ENCODE measurements at places on chromosomes 5 and 9. TPM values are rescaled to one million over a fixed set of nuclear protein-coding genes. Genes with fewer than 3 reads are reported as not detected.

DNA sequence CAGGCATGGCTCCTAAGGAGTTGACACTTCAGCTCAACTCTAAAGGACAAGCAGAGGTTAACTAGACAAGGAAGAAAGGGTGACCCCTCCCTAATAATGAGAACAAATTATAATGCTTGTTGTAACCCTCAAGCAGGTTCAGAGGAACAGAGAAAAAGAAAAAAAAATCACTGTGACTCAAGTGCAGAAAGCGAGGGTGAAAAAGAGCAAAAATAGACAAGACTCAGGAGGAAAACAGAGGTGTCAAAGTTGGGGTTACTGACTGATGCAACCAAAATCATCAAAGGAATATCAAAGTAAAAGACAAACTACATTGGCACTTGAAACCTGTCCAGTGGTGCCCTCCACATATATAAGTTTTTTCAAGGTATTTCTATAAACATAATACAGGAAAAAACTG is 28.4 kb downstream of the FBXW11 start:
- no peak for DNase-seq

DNA sequence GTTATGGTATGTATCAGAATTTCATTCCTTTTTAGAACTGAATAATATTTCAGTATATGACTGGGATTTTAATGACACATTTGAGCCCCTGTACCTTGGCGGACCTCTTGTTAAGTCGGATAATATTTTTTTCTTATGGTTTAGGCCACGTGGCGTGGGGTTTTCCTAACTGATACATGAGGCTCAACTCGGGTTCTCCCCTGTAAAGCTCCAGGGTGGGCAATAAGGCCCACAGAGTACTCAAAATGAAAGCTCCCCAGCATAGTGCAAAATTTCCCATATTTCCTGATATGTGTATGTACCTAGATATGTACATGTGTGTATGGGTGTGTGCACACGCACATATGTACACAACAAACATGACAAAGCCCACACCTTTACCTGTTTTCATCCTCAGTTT is 24.5 kb downstream of the TICAM2 start:
- no peak for DNase-seq

DNA sequence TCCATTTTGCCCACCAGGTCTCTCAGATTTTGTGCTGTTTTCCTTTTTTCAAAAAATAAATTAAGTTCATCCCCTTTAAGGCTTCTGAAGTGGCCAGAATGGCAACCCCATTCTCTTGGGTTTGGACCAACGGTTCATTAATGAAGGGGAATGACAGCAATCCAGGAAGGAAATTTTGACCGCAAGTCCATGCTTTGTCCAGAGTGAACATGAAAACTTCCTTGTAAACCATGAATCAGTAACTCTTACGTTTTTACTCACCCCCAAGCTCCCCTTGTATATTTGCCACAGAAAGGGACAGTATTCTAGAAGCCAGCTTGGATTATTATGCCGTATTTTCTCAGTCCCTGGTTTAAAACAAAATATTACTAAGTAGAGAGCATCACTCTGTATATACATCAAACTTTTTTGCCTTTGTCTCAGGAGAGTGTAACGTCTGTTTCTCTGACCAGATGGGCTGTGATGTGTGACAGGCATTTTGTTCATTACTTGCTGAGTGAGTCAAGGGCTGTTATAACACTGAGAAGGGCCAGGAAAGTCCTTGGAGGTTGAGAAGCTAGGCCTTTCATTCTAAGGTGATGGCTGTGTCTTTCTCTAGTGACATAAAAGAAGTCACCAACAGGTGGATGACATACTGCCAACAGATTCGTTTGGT is 148.2 kb downstream of the SMARCA2 start:
- DNase-seq = no peak

DNA sequence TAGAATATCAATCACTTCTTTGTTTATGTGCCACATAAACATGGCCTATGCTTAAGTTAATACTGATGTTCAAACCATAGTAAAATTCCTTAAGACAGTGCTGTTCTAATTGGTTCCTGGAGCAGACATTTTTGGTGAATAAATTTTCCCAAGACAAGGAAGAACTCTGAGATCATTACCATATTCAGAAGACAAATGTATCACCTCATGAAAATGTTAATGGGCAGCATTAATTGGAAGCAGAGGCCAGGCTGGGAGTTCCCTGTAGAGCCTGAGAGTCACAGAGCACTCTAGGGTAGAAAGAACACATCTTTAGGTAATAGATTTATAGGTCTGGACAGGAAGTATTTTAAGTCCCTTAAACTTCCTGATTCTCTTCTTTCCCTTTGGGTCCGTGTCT is 240.2 kb downstream of the MAN2A1 start:
- no peak for DNase-seq

DNA sequence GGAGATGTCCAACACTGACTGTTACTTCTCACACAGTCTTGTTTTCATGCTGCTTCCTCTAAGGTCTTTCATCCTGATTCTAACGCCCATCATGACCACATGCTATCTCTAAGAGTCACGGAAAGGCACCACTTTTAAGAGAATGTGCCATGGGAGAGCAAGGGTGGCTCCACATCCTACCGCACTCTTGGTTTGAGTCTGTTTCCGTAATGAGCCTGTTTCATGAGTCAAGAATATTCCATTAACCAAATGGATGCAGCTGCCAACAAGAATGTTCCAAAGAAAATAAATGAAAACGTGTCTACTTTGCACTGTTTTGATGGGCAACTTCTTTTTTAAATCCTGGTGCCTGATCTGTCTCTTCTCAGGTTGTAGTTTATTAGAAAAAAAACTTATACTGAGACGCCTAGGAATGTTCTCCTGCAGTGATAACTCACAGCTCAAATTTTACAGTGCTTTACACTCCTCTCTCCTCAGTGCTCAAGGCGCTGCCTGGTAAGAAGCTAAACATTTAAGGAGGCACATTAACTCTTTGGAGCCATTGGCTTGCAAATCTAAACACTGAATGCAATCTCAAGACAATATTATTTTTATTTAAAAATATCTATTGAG is 124.3 kb downstream of the FGF1 start:
- DNase-seq = no peak

DNA sequence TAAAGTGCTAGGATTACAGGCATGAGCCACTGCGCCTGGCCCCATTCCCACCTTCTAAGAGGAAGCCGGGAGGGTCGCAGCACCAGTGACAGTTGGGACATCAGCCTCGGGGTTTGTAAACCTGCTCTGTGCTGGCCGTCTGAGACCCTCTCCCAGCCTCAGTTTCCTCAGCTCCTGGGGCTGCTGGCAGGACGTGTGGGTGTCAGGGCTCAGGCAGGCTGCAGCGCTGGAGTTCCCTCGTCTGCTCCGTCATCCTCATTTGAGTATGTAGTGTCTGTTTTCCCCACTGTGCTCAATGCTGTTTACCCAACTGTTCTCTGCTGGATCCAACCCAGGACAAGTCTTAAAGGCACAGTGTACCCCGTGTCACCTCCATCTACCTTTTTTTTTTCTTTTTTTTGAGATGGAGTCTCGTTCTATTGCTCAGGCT is 2.0 kb upstream of the NINJ1 start:
- DNase-seq = no peak

- no peak for DNase-seq
Measured at GRCh38 chr5:73387601-73388305, 60.8 kb downstream of the FOXD1 start.

DNA sequence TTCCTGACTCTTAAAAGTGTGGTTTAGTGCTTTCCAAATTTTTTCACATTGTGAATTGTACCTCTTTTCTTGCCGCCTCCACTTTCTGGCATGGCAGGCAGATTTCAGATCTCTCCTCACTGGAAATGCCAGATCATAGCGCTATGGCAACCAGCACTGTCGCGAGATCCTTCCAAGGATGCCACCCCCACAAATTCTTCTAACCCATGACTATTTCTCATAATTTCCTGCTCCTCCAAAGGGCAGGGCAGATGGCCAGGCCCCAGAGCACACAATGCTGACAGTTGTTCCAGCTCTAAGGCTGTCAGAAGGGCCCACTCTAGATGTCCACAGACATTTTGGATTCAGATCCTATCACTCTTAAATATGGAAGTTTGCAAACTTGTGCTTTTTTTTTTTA is 446.2 kb upstream of the RIOK2 start:
- DNase-seq = no peak

DNA sequence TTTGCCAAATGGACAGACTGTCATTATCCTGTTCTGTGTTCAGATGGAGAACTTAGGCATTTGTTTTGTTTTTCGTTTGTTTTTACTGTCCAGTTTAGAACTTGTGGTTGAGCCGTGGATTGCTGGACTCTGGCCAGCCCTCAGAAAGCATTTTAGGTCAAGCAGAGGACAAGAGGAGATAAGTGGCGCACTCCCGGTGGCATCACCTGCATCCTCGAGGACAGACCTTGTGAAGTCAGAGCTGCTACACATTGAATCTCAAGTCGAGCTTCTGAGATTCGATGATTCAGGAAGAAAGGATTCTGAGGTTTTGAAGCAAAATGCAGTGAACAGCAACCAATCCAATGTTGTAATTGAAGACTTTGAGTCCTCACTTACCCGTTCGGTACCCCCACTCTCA is 8.9 kb downstream of the MTRR start:
- no peak for DNase-seq

DNA sequence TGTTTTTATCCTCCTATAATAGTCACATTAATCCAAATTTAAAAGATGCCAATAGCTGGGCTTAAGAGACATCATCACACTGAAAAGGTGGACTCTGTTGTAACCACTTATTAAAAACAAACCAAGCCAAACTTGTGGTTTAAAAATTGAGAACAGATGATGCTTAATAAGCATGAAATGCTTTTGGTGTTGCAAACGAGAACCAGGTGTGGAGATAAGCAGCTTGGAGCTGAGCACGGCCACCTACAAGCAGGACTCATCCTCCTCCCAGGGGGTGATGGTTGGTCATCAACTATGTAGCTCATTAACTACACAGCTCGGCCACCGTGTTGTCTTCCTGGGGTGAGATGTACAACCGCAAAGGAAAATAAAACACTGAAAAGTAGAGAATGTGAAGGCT is 154.4 kb downstream of the NPR3 start:
- DNase-seq = no peak

- no peak for DNase-seq
Measured at GRCh38 chr9:119332522-119332921, 36.7 kb downstream of the BRINP1 start.

DNA sequence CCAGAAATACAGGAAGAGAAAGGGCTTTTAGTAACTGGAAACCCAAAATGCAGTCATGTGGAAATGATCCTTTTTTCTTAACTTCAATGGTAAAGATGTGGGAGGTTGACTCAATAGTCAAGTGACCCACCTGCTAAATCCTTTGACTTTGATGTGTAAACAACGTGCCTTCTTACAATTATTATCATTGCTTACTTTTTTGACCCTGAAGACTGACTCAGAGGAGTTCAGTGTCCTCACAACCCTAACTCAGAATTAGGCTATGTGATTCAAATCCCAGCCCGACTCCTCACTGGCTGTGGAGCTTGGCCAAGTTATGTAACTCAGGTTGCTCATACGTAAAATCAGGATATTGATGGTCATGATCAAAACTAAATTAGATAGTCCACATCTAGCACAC is 27.9 kb downstream of the ANXA1 start:
- peak; percentile 32 for DNase-seq

- no peak for DNase-seq
Measured at GRCh38 chr9:82491604-82492003, 503.0 kb downstream of the SPATA31D1 start.

Gene ITGA1
- 39.5 TPM for total RNA-seq
